ENCODE measurements at places on chromosomes 2 and 18.

GRCh38 chr18:43588838-43589237, 311.5 kb upstream of the SYT4 start:
- no peak overlapping the region for H3K4me3 ChIP-seq
- no peaks in the 10 kb centered on the region for H3K36me3 ChIP-seq
- no peaks in the 10 kb centered on the region for H3K27me3 ChIP-seq
- H3K27ac ChIP-seq: no peak overlapping the region

- no peaks in the 10 kb centered on the region for H3K27me3 ChIP-seq
- no peak for DNase-seq
- no peak overlapping the region for H3K27ac ChIP-seq
- H3K36me3 ChIP-seq: no peaks in the 10 kb centered on the region
- H3K4me1 ChIP-seq: no peaks in the 10 kb centered on the region
Measured at GRCh38 chr2:172404824-172405223, 22.6 kb upstream of the ITGA6 start.

GRCh38 chr2:217625557-217626169, 377.1 kb downstream of the TNS1 start:
- no peaks in the 10 kb centered on the region for H3K36me3 ChIP-seq
- H3K4me3 ChIP-seq: no peak overlapping the region
- DNase-seq: no peak
- no peaks in the 10 kb centered on the region for H3K4me1 ChIP-seq
- no peak overlapping the region for H3K27ac ChIP-seq
- H3K27me3 ChIP-seq: no peaks in the 10 kb centered on the region

GRCh38 chr2:241666627-241667400, 19.8 kb downstream of the DTYMK start:
- no peaks in the 10 kb centered on the region for H3K27me3 ChIP-seq
- DNase-seq: no peak
- H3K36me3 ChIP-seq: peaks cover 44% of the 10 kb centered on the region

DNA sequence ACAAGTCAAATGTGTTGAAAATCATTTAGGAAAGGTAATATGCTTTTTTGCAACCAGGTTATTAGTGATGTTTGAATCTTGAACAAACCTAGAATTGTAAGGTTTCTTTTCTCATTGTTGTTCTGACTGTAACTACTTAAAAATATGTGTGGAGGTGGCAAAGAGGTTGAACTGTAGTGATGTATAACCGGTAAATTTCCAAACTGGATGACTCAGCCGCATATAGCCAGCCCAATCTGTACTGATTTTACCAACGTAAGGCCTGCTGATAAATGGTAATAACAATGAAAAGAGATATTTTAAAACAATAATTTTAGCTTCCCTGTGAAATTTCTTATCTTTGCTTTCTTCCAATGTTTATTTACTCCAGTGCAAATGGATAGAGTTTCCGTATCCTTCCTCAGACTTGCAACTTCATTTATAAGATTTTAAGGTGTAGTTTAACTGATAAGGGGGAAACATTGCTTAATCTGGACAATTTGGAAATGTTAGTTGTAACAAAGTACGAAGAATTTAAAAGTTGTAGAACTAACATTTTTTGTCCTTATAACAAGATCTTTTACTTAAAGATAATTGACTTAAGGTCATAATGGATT, 1170.4 kb upstream of the ZEB2 start:
- no peak for DNase-seq
- no peak overlapping the region for H3K27ac ChIP-seq
- H3K4me3 ChIP-seq: no peak overlapping the region
- H3K36me3 ChIP-seq: no peaks in the 10 kb centered on the region

DNA sequence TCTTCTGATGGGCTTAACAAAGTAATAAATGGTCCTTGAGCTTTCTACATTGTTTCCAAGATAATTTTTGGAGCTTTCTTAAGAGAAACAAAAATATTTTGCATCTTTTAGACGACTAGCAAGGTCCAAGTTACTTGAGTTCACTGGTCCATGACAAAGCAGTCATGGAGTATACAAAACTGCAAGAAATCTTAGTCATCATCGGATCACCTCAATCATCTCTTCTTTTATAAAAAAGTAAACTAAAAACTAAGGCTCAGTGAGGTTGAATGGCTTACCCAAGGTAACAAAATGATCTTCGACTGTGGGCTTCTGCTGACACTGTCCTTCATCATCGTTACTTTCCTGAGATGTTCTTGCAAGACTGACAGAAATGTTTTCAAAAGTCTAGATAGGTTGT, 11.9 kb downstream of the FIGN start:
- no peak overlapping the region for H3K4me3 ChIP-seq
- H3K27ac ChIP-seq: no peak overlapping the region
- H3K36me3 ChIP-seq: no peaks in the 10 kb centered on the region

Measured in CD4-positive, alpha-beta T cell (primary cell).